ACHN (cell line): ENCODE measurements at places on chromosomes 12 and 14.

DNA sequence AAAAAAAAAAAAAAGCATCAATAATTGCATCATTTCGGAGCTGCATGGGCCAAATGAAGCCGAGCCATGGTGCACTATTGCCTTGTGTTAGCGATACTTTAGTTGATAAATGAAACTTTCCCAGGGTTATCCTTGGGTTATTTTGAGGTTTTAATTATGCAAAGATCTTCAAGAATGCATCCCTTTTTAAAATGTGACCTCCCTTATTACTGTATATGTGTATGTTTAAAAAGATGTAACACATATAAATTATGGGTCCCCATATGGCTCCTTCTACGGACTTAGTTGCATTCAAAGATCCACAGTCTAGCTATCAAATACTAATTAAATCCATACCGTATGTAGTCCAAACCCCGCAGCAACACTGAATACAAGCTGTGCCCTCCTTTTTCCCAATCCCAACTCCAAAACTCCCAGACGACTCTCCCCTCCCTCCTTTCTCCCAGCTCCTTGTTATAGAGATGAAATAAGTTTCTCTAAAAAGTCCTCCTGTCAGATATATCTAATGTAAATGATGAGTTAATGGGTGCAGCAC is 129.3 kb upstream of the MAP1LC3B2 start:
- no peak for DNase-seq

DNA sequence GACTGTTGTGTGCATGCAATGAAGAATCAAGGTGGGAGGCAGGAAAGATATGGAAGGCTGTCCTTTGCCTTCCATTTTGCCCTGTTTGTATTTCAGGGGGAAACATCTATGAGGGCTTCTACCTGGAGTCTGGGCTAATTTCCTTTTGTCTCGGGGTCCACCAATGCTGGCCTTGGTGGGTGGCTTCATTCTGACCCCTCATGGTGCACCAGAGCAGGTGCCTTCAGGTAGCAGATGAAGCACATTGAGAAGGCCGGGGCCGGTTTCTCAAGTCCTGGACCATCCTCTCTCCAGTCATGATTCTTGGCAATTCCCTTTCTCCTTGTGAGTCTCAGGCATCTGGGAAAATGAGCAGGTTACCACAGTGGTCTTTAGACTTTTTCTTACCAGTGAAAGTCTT is 47.2 kb downstream of the RPH3A start:
- peak; percentile 22 for DNase-seq

DNA sequence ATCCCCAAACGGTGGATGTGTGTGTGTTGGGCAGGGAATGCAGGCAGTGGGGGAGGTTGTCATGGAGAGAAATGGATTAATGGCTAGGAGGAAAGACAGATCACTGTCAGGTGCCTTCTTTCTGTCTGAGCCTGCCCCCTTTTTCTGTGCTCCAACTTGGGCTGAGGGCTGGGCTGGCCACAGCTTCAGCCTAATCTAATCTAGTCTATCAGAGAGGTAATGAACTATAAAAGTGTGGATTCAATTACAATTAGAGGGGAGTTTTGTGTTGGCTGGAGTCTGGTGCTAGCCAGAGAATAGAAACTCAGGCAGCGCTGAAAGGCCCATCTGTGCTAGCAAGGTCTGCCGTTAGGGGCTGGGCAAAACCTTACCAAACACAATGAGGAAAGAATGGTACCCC is 41.2 kb downstream of the NEUROD4 start:
- no peak for DNase-seq

DNA sequence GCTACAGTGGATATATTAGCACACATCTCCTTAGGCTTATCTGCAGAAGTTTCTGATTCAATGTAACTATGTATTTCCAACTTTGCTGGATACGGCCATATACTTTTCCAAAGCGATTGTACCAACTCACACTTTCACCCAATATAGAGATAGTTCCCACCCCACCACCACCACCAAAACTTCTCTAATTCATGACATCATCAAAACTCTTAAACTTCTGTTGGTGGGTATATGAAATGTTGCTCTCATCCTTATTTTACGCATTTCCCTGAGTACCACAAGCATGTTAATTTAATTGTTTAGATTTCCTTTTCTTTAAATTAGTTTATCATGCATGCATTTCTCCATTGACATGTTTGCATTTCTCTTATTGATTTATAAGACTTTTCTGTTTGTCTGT is 95.6 kb downstream of the PRKD1 start:
- no peak for DNase-seq

DNA sequence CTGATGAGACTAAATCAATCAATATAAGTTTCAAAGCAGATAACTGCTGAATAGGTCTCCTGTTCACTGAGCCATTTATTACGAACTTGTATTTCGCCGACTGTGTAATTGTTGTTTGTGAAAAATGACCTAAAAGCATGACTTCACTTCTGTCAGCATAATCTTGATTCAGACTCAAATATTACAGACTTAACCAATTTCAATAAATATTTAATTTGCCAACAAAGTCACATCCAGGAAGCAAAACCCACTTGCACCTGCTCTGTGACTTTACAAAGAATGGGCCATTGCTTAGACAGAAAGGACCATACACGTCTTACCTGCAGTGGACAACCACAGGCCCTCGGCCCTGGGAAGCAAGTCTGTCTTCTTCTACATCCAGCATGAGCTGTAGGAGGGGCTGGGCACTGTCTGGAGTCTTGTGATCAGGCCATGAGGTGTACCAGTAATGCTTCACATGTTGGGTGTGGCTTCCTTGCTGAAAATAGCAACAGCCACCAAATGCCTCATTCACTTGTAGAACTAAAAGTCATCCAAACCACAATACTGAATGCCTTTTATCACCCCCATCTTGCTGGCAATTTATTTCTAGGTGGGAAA is 23.5 kb upstream of the PTPRB start:
- peak; percentile 30 for DNase-seq
